ENCODE measurements at places on chromosomes 12 and 14. TPM values are rescaled to one million over a fixed set of nuclear protein-coding genes. Genes with fewer than 3 reads are reported as not detected.
A peak's percentile ranks its signal among the peaks of the same experiment; 100 is the strongest.

Gene MLEC
- total RNA-seq: 102 TPM

Gene JAG2
- 2.5 TPM for total RNA-seq

Gene CCDC196
- total RNA-seq: not detected

Gene CPNE6
- not detected for total RNA-seq

- peak overlapping the region; percentile 4 for H3K4me3 ChIP-seq
- H3K36me3 ChIP-seq: no peaks in the 10 kb centered on the region
- no peak overlapping the region for H3K27ac ChIP-seq
- H3K27me3 ChIP-seq: peaks cover 49% of the 10 kb centered on the region
These were observed 1.3 kb upstream of the LTBP2 start for GRCh38 chr14:74613211-74613914.

GRCh38 chr12:120588948-120589930, 8.0 kb upstream of the POP5 start:
- H3K27ac ChIP-seq: no peak overlapping the region
- H3K36me3 ChIP-seq: no peaks in the 10 kb centered on the region
- DNase-seq: no peak

DNA sequence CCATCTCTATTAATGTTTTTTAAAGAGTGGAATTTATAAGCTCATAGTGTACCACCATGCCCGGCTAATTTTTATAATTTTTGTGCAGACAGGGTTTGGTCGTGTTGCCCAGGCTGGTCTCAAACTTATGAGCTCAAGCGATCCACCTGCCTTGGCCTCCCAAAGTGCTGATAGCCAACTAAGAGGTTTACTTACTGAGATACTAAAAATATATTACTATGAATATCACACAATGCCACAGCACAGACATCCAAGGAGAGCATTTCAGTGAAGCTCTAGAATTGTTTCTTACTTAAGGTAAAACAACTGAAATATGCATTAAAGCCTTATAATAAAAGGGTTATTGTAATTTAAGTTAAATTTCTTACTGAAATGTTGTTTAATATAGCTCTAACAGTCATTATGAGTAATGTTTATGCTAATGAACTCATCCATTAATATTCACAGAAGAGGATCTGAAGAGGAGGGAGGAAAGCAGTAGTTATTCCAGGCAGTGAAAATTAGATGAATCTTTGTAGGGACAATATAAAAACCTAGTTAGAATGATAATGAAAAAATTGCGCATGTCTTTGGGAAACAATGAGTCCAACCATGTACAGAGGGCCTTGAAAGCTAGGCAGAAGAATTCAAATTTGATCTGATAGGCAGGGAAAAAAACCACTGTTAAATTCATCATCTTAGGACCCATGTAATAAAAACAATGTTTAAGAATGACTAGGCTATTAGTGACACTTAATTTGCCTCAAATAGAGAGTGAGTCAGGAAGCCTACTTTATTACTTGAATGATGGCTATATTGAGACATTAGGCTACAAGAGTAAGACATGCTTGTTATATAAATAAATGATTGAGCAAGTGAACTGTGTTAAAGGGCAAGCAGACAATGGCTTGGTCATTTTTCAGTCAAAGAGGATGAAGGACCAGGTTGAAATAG, 99.2 kb downstream of the SLC41A2 start:
- no peaks in the 10 kb centered on the region for H3K4me1 ChIP-seq
- H3K36me3 ChIP-seq: no peaks in the 10 kb centered on the region

DNA sequence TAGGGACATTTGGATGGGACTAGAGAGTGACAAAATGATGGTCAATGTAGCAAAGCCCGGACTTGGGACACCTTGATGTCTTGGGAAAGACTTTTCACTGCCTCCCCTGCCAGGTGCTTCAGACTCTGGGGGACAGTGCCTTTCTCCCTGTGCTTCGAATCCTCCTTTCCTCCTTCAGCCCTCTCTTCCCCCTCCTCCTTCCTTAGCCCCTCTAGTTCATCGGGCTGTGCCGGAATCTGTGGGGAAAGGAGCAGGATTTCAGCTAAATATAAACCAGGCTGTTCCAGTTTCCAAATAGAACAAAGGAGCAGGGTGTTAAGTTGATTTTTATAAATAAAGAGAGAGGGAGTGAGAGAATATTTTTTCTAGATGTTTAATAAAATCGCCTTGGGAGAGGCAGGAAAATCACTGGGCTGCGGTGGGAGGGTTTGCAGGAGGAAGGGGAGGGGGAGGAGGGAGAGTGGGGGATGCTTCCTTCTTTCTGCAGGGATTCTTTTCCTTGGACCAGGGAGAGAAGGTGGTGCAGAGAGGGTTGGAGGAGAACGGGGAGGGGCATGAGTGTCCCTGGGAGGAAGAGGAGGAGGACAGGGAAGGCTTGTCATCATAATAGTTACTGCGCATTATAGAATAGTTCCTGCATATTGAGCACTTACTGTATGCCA, 21.3 kb upstream of the CABP1 start:
- no peak for DNase-seq
- peaks cover 23% of the 10 kb centered on the region for H3K27me3 ChIP-seq
- no peaks in the 10 kb centered on the region for H3K4me1 ChIP-seq
- no peak overlapping the region for H3K27ac ChIP-seq
- no peaks in the 10 kb centered on the region for H3K36me3 ChIP-seq

GRCh38 chr14:91041450-91041849, 19.0 kb downstream of the RPS6KA5 start:
- peak; percentile 13 for DNase-seq
- H3K36me3 ChIP-seq: peaks cover 52% of the 10 kb centered on the region
- no peaks in the 10 kb centered on the region for H3K27me3 ChIP-seq

DNA sequence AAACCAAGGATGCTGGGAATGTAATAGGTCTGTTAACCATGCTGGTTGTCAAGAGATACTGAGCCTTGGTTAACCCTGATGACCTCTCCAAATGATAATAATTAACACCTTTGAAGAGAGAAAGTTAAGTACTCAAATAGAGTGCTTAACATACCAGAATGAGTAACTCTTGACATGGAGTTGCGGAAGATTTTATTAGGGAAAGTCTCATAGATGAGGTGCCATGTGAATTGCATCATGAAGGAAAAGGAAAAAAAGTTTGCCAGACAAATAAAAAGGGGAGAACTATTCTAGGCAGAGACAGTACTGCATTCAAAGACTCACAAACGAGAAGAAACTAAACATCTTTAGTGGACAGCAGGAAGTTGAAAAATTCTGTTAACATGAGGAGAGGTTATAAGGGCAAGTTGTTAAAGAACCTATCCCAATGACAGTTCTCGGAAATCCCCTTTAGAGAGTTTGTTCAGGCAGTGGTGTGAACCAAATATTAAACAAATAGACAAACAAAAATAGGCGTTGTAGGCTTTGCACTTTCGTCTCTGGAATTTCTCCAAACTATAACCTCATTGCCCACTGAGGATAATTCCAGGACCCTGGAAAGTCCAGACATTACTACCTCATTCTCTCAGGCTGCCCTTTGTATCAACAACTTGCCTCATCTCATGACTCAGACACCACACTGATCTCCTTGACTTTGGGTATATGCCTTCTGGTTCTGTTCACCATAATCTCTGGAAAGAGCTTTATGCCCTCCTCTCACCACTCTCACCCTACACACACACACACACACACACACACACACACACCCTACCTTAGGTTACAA, 435.0 kb downstream of the GXYLT1 start:
- DNase-seq: no peak
- no peaks in the 10 kb centered on the region for H3K4me1 ChIP-seq
- no peak overlapping the region for H3K4me3 ChIP-seq
- no peaks in the 10 kb centered on the region for H3K36me3 ChIP-seq
- no peaks in the 10 kb centered on the region for H3K27me3 ChIP-seq

DNA sequence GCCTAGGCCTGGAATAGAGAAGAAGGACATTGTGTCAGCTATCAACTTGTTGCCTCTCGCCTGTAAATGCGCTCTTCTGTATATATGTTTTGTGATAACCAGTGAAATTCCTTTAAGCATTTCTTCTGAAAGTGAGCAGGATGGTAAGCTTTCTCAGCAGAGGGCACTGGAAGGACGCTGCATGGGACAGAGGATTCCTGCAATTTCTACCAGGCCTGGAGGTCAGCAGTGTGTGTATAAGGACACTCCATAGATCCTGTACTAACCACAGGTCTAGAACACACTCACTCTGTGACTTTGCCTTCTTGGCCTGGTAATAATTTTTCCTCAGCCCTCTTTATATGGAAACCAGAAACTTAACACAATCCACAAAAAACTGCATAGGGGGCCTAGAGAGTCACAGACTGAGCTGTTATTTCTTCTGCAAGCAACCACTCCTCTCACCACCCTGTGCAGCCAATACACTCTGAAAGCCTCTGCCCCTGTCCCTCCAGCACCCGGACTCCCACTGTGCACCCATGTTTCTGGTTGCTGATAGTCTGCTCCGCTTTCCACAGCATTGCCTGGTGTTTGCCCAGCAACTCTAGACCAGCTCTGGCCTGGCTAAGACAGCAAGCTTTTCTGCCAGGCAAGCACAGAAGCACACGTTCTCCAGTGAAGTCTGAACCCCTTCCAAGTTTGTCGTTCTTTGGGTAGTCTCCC, 94.0 kb upstream of the RMST start:
- no peaks in the 10 kb centered on the region for H3K36me3 ChIP-seq
- H3K4me1 ChIP-seq: no peaks in the 10 kb centered on the region
- no peaks in the 10 kb centered on the region for H3K27me3 ChIP-seq
- DNase-seq: no peak
- no peak overlapping the region for H3K4me3 ChIP-seq

GRCh38 chr12:44021471-44021971, 185.6 kb downstream of the TMEM117 start:
- no peak overlapping the region for H3K27ac ChIP-seq
- H3K36me3 ChIP-seq: no peaks in the 10 kb centered on the region
- peaks cover 1% of the 10 kb centered on the region for H3K4me1 ChIP-seq
- DNase-seq: no peak
- H3K27me3 ChIP-seq: no peaks in the 10 kb centered on the region
- no peak overlapping the region for H3K4me3 ChIP-seq

GRCh38 chr12:111503116-111503515, 96.0 kb downstream of the ATXN2 start:
- peaks cover 14% of the 10 kb centered on the region for H3K4me1 ChIP-seq
- H3K4me3 ChIP-seq: no peak overlapping the region
- H3K36me3 ChIP-seq: peaks cover 33% of the 10 kb centered on the region
- H3K27me3 ChIP-seq: no peaks in the 10 kb centered on the region
- DNase-seq: no peak

DNA sequence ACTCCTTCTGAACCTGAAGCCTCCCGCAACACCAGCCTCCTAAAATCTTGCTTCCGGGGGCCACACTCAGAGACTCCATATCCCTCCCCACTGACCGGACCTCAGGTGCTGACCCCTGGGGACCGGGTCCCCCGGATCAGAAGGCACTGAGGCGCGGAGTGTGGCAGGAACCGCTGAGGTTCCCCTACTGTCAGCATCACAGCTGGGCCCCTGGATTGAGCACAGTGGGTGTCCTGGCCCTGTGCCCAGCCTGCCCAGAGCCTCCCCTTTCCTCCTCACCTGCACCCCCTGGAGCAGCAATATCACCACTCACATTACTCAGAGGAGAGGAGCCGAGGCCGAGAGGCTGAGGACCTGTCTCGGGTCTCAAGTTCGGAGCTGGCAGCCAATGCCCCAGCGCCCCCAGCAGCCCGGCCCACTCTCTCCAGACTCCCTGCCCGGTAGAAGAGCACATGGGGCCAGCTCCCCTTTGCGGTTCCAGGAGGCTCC, 101.2 kb upstream of the EIF5 start:
- H3K27me3 ChIP-seq: peaks cover 16% of the 10 kb centered on the region
- no peak overlapping the region for H3K27ac ChIP-seq
- no peak for DNase-seq
- H3K4me1 ChIP-seq: no peaks in the 10 kb centered on the region
- no peak overlapping the region for H3K4me3 ChIP-seq
- no peaks in the 10 kb centered on the region for H3K36me3 ChIP-seq

DNA sequence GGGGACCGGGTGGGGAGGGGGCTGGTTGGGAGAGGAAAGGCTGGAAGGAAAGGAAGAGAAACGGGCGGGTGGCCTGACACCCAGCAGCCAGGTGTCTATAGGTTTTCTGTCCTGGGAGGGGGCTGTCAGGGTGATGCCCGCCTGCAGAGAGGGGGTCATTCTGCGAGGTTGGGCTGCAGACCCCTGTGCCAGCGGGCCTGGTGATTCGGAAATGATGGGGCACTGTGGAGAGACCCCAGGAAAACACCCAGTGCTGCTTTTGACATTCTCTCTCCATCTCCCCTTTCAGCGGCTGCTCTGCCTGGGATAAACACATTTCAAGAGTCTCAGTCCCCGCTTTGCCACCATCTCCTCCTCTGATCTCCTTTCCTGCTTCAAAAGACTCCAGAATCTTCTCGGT, 168.5 kb upstream of the RTL1 start:
- DNase-seq: no peak
- no peaks in the 10 kb centered on the region for H3K4me1 ChIP-seq
- H3K36me3 ChIP-seq: no peaks in the 10 kb centered on the region
- H3K4me3 ChIP-seq: no peak overlapping the region
- H3K27me3 ChIP-seq: peaks cover 8% of the 10 kb centered on the region
- H3K27ac ChIP-seq: no peak overlapping the region

- H3K27ac ChIP-seq: no peak overlapping the region
- H3K36me3 ChIP-seq: no peaks in the 10 kb centered on the region
- no peak overlapping the region for H3K4me3 ChIP-seq
- no peaks in the 10 kb centered on the region for H3K4me1 ChIP-seq
- no peak for DNase-seq
These were observed 13.4 kb downstream of the ACOT6 start for GRCh38 chr14:73625706-73626105.

DNA sequence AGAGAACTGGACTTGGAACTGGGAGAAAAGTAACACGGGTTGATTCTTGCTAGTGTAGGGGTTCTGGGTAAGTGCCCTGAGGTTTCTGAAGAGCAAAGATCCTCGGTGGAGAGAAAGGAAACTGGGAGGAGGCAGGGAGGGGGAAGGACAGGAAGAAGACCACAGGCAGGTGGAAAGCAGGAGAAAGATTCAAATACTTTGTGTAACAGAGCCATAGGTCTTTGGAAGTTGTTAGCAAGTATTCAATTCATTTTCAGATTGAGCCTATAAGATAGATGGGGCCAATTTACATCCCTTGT, 1.3 kb downstream of the PNP start:
- peak overlapping the region; percentile 87 for H3K4me3 ChIP-seq
- peak overlapping the region; percentile 94 for H3K27ac ChIP-seq
- H3K4me1 ChIP-seq: peaks cover 47% of the 10 kb centered on the region
- DNase-seq: no peak

All from activated CD8-positive, alpha-beta T cell treated with anti-CD3 and anti-CD28 coated beads, Interleukin-2, amount 10 ng/mL, durations not matched to agents 7 days and 5 days (primary cell).